ENCODE measurements at places on chromosomes 13 and 19.

DNA sequence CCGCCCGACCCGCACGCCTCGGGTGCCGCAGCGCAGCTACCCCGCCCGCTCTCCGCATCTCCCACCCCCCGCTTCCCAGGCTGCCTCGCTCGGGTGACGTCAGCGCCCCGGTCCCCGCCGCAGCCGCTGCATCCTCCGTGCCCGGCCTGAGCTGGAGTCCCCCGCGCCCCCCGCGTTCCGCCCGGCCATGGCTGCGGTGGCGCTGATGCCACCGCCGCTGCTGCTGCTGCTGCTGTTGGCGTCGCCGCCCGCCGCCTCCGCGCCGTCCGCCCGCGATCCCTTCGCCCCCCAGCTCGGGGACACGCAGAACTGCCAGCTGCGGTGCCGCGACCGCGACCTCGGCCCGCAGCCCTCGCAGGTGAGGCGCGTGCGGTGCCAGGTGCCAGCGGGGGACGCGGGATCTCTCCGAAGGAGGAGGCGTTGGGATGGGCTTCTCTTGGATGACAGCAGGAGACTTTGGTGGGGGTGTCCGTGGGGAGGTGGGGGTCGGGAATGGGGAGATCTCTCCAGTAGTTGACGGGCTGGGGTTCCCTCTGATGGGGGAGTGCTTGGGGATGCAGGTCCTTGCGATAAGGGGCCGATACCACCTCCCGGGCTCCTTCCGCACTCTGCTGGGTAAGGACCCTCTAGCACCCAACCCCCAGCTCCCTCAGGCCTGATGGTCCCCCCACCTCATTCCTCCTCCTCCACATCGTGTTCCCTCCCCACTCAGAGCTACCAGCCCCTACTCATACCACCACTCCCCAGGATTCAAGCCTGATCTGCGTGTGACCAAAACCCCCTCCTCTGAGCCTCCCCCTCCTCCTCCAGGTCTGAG, at the start of gene TMEM59L:
Gene TMEM59L, plus strand, starts transcription at position 99 of the 817 bp plus-strand sequence. Its CDS starts 89 bp downstream, at position 188.
- DNase-seq: peak; percentile 37

GRCh38 chr19:14402332-14403144, 16.6 kb downstream of the DDX39A start:
- DNase-seq: peak; percentile 12

DNA sequence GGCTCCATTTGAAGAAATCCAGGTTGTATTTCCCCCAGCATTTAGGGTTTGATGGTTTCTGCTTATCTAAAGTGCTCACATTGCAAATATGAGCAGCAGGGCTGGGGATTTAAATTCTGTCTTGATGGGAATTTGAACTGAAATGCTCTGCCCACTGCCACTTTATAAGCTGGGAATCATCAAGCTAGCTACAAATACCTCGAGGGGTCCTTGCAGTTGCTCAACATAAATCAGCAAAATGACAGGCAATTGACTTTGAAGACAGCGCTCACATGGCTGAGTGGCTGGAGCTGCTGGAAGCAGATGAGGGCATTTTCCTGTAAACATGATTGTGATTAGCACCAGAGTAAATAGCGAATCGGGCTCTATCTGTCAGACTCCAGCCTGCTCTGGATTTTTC, 39.4 kb upstream of the MEDAG start:
- DNase-seq: no peak

- no peak for DNase-seq
These were observed 757.1 kb downstream of the LIG4 start for GRCh38 chr13:107458269-107458668.

- DNase-seq: no peak
These were observed 7.5 kb upstream of the TPM4 start for GRCh38 chr19:16068696-16069259.

DNA sequence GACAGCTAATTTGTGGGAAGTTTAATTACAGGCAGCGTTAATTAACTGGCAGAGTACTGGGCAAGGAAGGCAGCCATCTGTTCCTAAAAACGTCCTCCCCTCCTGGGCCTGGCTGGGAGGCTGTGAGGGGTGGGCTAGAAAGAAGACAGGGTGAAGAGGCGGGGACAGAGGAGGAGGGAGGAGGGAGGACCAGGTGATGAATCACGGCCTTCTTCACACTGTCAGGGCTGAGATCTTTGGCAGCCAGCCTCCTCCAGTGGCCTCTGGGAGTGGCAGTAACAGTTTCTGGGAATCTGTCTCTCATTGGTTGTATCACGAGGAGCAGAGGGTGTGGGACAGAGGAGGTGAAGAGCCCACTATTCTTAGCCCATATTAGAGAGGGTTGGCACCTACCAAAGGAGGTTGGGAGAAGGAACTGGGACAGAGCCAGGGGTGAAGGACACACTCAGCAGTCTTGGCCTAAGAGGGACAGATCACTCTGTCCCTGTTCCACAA, 9.6 kb upstream of the ZNRF4 start:
- DNase-seq: no peak

GRCh38 chr13:87084192-87084591, 587.0 kb upstream of the SLITRK5 start:
- no peak for DNase-seq

DNA sequence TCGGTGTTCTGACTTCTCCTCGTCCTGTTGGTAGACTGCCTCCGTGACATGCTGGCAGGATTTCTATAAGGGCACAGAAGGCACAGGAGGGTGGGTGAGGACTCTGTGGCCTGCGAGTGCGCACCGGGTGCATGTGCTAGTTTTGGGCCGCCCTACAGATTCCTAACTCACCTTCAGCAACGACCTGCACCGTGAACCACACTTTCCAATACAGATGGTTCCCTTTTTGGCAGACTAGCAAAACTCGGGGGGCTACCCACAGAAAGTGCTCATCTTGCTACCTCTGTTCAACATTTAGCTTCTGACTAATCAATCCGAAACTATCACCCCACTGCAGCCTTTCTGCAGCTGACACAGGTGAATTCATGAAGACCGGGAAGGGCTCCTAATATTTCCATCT, 14.1 kb upstream of the AMER2 start:
- no peak for DNase-seq

DNA sequence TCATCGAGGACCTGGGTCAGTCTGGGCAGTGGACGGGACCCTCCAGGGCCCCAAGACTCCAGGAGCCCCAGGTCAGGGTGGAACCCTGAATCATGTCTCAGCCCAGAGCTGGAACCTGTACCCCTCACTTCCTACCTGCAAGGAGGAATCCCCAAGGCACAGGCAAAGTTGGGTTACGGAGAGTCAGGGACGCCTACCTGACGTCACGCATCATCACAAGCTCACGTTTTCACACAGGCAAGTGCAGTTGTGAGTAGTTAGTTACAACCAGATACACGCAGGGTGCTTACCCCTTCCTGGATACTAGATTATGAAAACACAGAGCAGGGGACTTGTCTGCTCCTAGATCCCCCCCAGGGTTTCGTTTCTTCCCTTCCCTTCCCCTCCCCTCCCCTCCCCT, 1.9 kb downstream of the RETN start:
- DNase-seq: no peak

DNA sequence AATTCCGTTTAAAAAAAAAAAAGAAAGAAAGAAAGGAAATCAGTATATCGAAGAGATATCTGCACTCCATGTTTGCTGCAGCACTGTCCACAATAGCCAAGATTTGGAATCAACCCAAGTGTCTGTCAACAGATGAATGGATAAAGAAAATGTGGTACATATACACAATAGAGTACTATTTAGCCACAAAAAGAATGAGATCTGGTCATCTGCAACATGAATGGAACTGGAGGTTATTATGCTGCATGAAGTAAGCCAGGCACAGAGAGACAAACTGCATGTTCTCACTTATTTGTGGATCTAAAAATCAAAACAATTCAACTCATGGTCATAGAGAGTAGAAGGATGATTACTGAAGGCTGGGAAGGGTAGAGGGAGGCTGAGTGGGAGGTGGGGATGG, 16.3 kb downstream of the ZNF565 start:
- no peak for DNase-seq

GRCh38 chr13:41231786-41232185, 31.6 kb downstream of the MTRF1 start:
- DNase-seq: no peak

DNA sequence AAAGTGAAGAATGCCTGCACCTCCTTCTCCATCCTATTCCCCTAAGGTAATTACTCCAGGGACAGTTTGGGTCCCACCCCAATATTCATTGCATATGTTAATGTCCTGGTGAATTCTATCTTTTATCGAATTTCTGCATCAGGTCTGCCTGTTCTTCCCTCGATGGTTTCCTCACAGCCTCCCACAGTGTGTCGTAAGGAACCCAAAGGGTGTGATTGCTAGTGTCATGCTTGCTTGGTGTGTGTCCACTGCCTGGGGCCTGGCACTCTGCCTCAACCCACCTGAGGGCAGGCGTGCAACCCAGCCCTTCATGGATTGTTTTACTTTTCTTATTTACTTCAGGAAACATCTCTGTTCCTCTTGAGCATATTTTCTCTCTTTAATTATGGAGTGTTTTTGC, 60.2 kb upstream of the CYSLTR2 start:
- DNase-seq: no peak

- DNase-seq: no peak
These were observed 56.1 kb downstream of the MAP4K1 start for GRCh38 chr19:38561658-38562057.

DNA sequence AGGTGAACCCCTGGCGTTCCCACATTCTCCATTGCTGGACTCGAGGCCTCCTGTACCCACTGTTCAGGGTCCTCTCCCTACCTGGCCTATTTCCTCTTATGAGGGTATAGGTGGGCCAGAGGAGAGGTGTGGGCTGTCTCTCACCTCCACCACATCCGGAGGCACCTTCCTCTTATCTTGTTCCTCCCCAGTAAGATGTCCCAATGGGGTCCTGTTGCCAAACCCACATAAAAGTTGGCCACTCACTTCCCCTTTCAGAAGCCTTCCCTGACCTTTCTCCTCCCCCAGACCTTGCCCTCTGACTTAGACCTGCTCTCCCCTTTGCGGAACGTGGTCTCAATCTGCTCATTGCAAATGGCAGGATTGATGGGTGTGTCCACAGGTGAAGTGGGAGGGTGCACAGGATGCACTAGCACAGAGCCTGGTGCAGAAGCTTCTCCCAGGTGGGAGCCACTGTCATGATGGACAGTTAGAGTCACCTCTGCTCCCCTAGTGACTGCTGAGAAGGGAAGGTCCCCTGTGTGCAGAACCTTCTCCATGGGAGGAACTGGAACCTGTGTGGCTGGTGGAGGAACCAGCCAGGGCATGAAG, 1.3 kb downstream of the CYP4F3 start:
- DNase-seq: no peak

- DNase-seq: no peak
These were observed 10.0 kb downstream of the KDELR1 start for GRCh38 chr19:48381178-48381950.

GRCh38 chr19:53881482-53882390, at the start of gene PRKCG:
Gene PRKCG, plus strand, starts transcription at chr19:53882197. Its CDS starts 298 bp downstream, at chr19:53882495.
- peak; percentile 54 for DNase-seq

DNA sequence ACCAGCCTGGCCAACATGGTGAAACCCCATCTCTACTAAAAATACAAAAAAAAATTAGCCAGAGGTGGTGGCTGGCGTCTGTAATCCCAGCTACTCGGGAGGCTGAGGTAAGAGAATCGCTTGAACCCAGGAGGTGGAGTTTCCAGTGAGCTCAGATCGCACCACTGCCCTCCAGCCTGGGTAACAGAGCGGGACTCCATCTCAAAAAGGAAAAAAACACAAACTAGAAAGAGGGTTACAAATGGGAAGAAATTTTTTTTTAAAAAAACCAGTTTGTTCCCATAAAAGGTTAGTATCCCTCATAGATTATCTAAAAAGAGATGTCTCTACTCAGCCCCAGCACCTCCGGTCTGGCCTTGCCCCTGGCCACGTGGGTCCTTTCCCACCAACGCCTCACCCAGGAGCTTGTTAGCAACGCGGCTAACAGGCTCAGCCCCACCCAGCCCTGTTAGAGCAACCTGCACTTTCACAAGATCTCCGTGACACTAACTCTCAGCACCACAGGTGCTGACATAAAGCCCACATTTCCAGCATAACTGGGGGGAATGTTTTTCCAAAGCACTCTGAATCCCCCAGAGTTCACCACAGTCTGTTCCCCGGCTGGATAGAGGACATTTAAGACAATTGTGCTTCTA, 4.3 kb downstream of the DMKN start:
- DNase-seq: peak; percentile 43

GRCh38 chr19:18449552-18449951, 11.6 kb upstream of the ISYNA1 start:
- no peak for DNase-seq

GRCh38 chr13:42229287-42229686, 42.7 kb upstream of the AKAP11 start:
- DNase-seq: no peak

DNA sequence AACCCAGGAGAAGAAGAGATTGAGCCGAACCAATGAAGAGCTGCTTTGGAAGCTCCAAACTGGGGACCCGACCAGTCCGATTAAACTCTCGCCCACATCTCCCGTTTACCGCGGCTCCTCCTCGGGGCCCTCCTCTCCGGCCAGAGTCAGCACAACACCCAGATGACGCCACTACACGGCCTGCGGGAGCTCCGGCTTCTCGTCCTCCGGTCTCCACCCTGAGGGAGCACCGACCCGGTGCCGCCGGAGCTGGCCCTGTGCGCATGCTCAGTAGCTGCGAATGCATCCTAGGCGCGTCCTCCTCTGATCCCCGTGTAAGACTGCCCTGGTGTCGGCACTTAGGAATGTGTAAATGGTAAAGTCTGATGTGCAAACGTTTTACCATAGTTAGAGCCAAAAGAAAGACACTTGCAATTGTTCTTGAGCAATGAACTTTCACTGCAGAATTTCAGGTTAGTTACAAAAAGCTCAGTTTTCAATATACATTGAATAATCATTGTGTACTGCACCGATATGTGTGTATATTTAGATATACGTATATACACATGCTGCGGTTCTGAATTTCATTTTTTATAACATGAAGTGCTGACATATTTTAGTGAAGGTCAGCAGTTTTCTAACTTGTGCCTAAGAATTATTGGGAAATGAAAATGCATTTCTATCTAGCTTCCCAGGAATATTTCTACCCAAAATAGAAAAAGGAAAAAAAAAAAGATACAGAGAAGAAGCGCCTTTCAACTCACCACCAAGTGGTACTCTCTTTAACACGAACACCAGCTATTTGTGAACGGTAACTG, 92.2 kb downstream of the SLC7A1 start:
- no peak for DNase-seq

GRCh38 chr19:13091400-13092157, 11.1 kb downstream of the LYL1 start:
- no peak for DNase-seq

DNA sequence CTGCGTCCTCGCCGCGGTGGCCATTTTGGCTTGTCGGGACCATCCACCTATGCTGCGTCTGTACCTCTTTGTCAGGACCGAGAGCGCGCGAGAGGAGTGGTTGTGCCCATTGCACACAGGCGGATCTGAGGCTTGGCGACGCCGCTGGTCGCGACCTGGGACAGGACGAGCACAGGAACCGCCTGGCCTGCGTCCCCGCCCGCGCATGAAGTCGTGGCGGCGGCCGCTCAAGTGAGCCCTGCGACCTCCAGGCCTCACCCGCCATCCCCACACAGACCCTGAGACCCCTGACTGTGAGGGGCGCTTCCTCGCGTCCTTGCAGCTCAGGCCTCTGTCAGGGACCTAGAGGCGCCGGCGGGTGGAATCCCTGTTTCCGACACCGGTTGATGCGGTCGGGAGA, 16.8 kb downstream of the ZNF586 start:
- no peak for DNase-seq
